Epithelial cell of proximal tubule (primary cell): ENCODE measurements at places on chromosomes 16 and 17. TPM values are rescaled to one million over a fixed set of nuclear protein-coding genes. Genes with fewer than 3 reads are reported as not detected.

The CCL14 gene
- total RNA-seq, result not detected in 2 replicates

The MYH10 gene
- 62.9 and 71.1 TPM in 2 replicates for total RNA-seq

DNA sequence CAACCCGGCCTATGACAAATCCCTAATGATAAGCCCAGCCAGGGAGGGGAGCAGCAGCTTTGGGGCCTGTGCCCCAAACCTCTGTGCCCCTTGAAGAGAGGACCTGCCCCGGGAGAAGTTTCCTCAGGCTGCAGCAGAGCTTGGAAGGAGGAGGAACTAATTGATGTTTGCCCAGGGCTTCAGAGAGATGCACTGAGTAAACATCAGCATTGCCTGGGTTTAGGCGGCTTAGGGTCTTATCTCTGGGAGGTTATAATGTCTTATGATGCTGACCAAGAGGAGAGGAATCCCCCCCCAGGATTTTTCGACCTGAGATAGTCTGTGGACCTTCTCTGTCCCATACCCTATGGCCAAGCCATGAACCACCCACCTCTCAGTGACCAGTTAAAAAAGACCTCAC is 148.7 kb upstream of the SDK2 start:
- DNase-seq, result no peak

DNA sequence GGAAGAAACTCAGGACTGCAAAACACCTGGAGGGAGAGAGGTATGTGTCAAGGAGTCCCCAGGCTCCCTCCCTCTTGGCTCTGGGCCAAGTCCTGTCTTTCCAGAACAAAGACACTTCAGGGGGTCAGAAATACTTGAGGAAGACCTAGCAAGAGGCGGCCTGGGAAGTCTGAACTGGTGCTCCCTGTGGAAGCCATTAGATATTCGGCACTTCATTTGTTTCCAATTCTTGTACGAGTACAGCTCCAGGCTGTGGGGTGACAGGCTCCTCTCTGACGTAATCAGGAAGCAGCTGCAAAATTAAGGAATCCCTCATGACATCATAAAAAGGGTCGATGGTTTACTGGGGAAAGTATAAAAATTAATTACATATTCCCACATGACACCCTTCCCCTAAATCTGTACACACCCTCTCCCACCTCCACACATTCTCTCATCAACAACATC is 108.7 kb downstream of the SMG6 start:
- no peak for DNase-seq

- DNase-seq, result no peak
These were observed 37.1 kb downstream of the FANCA start for GRCh38 chr16:89779231-89779908.

GRCh38 chr17:6313835-6314234 is 121.1 kb downstream of the AIPL1 start:
- no peak for DNase-seq

DNA sequence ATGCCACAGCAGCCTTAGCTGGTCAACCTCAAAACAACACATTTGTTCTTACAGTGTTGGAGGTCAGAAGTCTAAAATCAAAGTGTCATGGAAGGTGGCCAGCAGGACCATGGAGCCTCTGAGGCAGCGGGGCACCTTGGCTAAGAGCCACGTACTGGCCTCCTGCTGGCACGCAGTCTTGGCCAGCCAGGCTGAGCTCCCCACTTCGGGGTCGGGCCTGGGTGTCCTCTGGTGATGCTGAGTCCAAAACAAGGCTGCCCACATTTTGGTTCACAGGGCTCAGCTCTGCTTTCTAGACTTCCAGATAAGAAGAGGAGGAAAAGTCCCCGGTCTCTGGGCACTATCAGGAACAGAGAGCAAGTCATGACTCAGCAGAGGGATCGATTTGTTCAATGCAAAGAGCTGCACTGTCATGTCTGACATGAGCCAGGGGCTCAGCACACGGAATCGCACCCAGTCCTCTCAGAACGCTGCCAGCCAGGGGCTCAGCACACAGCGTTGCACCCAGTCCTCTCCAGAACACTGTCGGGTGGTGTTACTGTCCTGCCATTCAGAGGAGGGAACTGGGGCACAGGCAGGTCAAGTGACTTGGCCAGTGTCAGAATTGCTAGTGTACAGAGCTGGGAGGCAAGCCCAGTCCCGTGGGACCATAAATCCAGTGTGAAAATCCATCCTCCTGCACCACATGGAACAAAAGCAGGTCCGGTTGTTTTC is 2.5 kb downstream of the LGALS9 start:
- DNase-seq, result no peak

The ATF7IP2 gene
- 5.6 and 8.9 TPM in 2 replicates for total RNA-seq

The IL21R gene
- total RNA-seq, result 0.29 TPM in 1 of 2 replicates, not detected in the other

- DNase-seq, result peak; percentile 81
These were observed 2.0 kb upstream of the CD300H start for GRCh38 chr17:74569020-74570003.
